ENCODE measurements at places on chromosomes 2 and 18.

GRCh38 chr2:169838743-169839489, 11.7 kb downstream of the UBR3 start:
- no peak for DNase-seq

GRCh38 chr2:152097801-152098495, 896 bp downstream of the CACNB4 start:
- no peak for DNase-seq

DNA sequence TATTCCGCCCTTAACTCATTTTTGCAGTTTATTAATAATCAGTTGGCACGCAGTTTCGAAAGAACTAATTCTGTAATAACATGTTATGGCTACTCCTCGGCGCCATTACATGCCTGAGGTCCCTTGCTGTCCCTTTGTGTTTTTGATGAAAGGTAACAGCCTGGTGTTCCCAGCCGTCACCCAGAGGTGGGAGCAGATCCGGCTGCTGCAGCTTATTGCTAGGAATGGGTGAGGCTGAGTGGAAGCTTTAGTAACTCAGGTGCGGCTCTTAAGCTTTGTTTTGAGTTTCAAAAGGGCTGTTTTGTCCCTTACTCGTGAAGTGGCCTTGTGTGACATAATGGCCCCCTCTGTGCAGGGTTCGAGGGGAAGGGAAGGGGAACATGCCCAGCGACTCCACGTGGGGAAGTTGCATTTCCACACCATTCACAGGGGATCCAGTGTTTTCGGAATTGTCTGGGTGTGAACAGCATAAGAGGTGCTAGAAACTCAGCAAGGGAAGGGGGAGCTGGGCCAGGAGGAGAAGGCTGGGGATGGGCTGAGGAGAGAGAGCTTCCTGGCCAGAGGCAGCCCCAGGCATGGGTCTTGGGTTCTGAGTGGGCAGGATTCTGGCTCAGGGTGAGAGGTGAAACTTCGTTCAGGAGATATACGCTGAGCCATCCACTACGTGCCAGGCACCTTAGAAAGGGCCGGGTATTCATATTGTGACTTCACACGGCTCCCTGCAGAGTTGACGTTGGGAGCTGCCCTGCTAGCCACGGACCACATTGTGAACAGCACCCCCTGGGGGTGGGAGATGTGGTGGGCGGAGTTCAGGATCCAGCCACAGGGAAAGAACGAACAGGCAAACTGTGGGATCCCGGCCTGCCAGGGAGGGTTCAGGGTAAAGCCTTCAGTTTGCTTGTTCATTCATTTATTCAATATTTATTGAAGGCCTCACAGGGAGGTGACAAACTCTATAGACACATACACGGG, 84.4 kb downstream of the TGOLN2 start:
- no peak for DNase-seq

DNA sequence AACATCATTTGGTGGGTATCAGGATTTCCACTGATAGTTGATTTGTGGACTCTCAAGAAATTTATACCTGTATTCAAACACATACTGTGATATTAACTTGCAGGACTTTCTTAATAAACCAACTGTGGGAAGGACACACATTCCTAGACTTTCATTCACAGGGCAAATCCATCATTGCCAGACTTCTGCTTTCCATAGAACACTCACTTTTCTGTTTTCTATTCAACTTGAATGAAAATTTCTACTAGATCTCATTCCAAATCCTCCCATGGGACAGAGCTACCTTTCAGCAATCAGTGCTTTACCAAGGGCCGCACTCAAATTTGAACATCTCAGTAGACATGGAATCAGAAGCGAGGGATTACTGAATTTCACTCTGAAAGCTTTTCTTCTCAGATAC, 612.5 kb downstream of the IRS1 start:
- DNase-seq: no peak

GRCh38 chr2:203743441-203743981, 37.1 kb downstream of the CD28 start:
- DNase-seq: no peak

DNA sequence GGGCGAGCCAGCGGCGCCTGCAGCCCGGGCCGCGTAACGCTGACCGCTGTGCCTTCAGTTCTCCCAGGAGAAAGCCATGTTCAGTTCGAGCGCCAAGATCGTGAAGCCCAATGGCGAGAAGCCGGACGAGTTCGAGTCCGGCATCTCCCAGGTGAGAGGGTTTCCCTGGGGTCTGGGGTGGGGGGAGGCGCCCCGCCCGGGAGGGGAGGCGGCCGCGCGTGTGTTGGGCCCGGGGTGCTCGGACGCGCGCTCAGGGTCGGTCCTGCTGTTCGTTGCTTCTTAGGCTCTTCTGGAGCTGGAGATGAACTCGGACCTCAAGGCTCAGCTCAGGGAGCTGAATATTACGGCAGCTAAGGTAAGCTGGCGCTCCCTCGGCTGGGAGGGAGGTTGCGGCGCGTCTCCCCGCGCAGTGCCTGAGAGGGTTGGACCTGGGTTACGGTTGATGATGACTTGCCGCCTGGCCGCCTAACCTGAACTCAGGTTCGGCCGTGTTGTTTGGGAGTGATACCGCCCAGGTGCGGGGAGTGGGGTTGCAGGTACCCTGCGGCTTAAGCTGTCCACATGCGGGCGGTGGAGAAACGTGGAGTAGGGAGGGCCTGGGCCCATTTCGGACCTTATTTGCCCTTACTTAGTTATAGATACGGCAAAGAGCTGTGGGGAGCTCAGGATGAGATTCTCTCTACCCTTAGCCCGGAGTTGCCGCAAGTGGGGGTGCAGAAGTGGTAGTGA, 638 bp downstream of the RPS7 start:
- no peak for DNase-seq

DNA sequence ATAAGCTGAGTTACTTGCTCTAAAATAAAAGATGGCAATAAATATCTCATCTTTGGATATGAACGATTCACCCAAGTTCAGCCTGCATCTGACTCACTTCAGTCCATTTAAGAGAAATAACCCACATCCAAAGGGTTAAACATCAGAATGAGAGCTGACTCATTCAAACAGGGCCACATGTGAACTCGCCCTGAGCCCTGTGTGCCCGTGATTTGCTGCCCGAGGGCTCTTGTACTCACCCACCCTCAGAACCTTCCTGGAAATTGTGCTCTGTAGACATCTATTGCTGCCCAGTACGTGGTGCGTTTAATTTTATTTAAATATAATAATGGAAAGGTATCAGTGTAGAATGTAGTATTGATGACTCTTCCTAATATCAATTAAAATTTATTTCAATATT, 66.9 kb upstream of the RBM44 start:
- no peak for DNase-seq

GRCh38 chr2:167871286-167871685, 376.1 kb downstream of the STK39 start:
- no peak for DNase-seq

DNA sequence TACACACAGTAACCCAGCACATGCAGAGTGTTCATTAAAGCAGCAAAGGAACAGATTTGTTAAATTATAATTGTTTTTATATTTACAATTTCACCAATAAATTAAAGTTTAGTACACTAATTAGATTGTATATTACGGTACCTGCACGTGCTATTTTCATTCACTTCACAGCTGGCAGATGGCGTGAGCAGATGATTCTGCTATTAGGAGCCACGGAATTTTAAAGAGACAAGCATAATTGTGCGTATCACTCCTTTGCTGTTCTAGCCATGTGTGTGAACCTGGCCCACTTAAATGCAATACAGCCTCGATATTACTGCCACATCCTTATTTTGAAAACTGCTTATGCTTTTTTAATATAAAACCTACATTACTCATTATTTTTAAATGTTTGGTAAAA, 332.8 kb upstream of the SOX11 start:
- DNase-seq: no peak

- DNase-seq: no peak
These were observed 82.2 kb downstream of the CHRNA1 start for GRCh38 chr2:174682007-174682577.
